ENCODE measurements at places on chromosomes 5 and 9.

GRCh38 chr9:37486616-37487548 is 1.1 kb downstream of the POLR1E start:
- DNase-seq = no peak

DNA sequence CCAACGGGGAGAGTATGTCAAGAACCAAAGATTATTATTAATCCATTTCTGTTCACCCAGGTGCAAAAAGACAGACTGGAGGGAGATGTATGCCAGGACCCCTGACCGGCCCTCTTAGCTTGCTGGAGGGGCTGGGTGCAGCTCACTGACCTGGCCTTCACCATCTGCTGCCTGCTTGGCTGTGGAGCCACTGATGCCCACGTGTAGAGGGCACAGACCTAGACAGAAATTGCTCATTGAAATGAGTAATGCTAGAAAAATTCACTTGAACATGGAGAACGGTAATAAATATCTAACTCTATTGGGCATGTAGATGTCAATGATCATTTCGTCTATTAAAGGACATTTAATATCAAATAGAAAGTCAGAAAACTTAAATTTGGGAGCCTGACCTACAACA is 58.8 kb upstream of the ERCC6L2 start:
- no peak for DNase-seq

DNA sequence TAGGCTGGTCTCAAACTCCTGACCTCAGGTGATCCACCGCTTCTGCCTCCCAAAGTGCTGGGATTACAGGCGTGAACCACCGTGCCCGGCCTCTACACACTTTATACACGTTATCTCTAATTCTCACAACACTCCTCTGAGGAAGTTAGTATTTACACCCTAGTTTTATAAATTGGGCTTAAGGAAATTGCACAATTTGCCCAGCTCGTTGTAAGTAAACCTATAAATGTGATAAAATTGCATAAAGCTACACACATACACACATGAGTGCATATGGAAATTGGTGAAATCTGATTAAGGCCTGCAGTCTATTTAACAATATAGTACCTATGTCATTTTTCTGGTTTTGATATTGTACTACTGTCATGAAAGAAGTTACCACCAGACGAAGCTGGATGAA is 4.4 kb upstream of the SLC4A9 start:
- DNase-seq = no peak

- DNase-seq = no peak
Observed at GRCh38 chr5:128649192-128649591, 111.1 kb upstream of the FBN2 start.

DNA sequence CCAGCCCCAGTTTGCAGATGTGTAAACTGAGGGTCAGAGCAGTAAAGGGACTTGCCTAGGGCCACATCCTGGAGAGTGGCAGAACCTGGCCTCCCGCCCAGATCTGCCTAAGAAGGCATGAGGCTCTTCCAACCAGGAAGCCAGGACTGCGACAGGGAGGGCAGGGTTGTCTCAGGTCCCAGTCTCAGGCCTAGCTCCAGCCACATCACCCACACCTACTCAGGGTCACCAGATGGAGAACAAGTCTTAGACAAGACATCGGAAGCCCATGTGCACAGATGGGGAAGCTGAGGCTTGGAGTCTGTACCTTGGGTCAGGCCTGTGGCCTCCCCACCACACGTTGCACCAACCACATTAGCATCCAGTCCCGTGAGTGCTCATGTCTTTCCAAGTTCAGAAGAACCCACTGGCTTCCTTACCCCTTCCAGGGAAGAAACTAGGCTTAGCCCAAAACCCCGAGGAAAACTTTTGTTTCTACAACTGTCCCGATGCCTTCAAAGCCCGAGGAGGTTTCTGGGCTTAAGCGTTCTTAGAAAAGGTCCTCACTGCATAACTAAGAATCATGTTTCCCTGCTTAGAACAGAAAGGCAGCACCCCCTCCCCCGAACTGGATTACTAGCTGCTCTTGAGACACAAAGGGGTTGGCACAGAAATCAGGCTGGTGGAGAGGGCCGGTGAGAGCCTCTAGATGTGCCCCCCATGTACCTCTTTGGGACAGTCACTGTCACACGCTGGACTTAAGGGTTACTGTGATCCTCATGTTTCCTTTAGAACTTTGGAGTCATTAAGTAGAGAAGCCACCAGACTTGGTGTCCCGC is 2.2 kb downstream of the FAM78A start:
- DNase-seq = no peak

- no peak for DNase-seq
Observed at GRCh38 chr9:13956107-13956506, 357.8 kb downstream of the NFIB start.

- DNase-seq = no peak
Observed at GRCh38 chr5:64514612-64515011, 8.8 kb downstream of the RGS7BP start.

GRCh38 chr9:18385696-18386490 is 88.1 kb upstream of the ADAMTSL1 start:
- no peak for DNase-seq

- DNase-seq = no peak
Observed at GRCh38 chr5:125536582-125536981, 790.1 kb upstream of the ZNF608 start.

DNA sequence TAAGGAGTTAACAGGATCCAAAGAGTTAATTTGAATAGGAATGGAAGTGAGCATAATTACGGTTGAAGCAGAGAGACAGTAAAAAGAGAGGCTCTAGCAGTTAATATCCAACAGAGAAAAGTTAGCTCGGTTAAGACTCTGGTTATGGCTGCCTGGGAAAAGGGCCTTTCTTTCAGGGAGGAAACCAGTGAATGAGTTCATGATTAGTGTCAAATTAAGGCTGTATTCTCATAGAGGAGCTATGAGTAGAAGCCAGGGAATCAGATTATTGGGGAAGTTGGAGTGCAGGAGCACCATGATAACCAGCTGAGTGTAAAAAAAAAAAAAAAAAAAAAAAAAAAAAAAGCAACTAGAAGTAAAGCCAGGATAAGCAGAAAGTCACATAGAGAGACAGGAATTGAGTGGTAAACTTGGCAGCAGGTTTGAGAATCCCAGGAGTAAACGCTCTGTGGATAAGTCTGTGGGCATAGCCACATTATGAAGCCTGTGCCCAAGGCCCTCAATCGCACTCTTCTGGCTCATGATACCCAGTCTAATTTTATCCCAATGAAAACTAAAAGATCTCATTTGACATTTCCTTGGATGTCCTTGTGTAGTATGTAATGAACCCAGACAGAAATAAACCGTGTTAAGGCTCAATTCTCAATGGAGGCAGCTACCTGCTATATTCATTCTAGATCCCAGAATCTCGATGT is 372.6 kb upstream of the MPDZ start:
- no peak for DNase-seq

- DNase-seq = no peak
Observed at GRCh38 chr5:138743484-138743883, 9.7 kb upstream of the CTNNA1 start.

DNA sequence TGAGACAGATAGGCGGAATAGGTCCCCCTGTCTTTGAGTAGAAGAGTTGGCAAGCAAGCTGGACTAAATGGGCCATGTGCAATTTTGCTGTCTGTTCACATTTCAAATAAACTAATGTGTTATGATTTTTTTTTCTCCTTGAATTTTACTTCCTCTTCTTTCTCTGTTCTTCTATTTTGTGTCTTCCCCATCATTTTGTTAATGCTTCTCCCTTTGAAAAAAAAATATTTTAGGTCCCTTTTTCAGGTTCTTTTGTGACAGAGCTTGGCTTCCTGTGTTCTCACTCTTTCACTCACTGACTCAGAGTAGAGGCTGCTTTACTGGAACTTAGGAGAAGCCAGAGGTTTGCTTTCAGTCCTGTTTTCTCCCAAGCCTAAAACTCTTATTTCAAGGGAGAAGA is 48.1 kb downstream of the PTCD2 start:
- DNase-seq = no peak

DNA sequence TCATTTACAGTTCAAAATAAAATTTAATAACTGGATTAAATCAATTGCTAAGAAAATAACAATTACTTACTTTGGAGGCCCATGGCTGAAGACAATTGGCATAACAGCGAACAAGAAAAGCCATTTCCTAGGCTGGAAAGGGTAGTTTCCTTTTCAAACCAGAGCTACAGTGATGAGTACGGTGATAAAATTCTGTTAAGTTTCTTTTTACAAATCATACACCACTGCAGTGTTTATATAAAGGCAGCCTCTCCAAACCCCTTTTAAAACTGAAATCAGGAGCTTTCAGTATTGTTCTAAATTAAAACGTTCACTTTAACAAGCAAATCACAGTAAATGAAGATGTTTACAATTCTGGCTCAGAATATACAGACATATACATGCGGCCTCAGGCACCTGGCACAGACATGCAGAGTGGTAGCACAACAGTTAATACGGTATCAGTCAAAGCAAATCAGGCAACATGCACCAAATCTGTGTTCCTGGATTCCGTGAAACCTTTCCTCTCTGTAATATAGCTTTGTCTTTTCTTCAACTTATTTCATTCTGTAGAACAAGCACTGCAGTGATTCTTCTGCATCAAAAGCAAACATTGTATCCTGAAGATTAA is 102.9 kb downstream of the RAPGEF6 start:
- DNase-seq = no peak

Measured in effector memory CD4-positive, alpha-beta T cell (primary cell).